Stimulated activated CD4-positive, alpha-beta T cell treated with anti-CD3 and anti-CD28 coated beads, Interleukin-1b, Interleukin-23, amount 100 ng/mL, for 1 hour (primary cell): ENCODE measurements at places on chromosomes 4 and X.

GRCh38 chrX:38335382-38335781 is 8.1 kb upstream of the RPGR start:
- DNase-seq: no peak

DNA sequence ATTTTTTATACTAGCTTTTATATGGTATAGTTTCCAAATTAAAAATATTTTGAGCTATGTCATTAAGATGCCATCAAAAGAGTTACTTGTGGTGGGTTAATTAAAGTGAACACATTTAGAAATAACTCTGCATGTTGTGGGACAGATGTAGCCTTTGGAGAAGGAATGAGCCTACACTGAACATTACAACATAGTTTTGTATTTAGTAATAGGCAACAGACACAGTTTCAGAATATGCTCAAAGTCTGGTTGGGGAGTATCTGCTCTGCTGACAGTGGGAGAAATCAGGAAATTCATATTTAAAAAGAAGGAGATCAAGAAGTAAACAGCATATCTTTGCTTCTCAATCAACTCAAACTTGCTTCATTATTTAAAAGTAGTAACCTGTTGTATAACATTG is 23.7 kb downstream of the EMCN start:
- DNase-seq: no peak

DNA sequence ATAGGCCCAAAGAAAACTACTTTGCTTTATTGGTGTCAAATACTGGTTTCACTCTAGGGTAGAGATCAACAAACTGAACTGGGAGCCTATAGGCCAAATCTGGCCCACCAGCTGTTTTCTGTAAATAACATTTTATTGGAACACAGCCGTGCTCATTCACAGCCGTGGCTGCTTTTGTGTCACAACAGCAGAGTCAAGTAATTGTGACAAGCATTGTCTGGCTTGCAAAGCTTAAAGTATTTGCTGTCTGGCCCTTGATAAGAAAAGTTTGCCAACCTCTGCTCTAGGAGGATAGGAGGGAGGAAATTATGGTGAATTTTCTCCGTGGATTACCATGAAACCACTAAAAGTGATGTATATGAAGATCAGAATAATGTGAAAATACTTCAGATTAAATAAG is 53.4 kb downstream of the GPAT3 start:
- no peak for DNase-seq

- no peak for DNase-seq
Observed at GRCh38 chr4:82839624-82840023, 41.0 kb upstream of the SCD5 start.

GRCh38 chr4:97558204-97558778 is 585.0 kb downstream of the STPG2 start:
- no peak for DNase-seq

GRCh38 chr4:99414401-99414800 is 20.7 kb downstream of the ADH7 start:
- no peak for DNase-seq

GRCh38 chr4:47744843-47745382 is 93.0 kb downstream of the CORIN start:
- DNase-seq: no peak

DNA sequence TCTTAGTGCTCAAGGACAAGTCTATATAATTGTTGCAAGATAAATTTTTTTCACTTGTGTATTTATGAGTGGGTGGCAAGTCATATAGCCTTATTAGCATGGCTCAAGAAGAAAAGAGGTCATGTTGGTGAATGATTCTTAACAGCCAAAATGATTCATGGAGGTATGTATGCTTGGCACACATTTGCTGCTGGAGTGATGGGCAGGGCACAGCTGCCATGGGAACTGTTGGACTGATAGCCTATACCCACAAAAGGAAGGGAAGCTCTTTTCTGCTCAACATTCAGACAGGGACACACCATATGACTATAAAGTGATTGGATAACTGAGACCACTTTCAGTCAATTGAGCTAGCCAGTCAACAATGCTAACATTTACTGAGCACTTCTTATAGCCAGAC is 46.8 kb upstream of the PITX2 start:
- DNase-seq: no peak

DNA sequence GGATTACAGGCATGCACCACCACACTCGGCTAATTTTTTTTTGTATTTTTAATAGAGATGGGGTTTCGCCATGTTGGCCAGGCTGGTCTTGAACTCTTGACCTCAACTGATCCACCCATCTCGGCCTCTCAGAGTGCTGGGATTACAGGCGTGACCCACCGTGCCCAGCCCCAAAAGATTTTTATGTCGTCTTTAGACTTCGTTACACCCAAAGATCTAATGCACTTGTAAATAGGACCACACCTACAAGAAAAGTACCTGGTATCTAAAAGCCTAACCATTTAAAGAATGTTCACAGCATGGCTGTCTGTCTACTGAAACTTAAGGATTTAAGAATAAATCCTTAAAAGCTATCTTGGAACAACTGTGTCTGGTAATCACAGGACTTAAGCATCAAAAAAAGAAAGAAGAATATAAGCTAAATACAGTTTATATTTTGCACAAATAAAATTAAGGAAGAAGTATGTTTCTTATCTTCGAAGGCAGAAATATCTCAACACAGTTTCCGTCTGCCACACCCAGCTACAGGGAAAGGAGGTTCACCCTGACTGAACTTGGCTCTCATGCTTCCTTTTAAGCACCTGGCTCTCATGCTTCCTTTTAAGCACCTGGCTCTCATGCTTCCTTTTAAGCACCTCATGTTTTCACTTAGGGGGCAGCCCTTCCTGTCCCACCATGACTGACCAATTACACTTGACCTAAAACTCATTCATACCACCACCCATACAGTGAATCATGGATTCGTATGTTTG is 92.0 kb upstream of the STS start:
- no peak for DNase-seq
